SHP77 treated with DMSO at 0.1 percent for 48 hours (cell line): ENCODE measurements at places on chromosomes 5 and 9.

- DNase-seq = peak; percentile 19
These were observed 597.3 kb downstream of the PRELID2 start for GRCh38 chr5:145237843-145238242.

- no peak for DNase-seq
These were observed 9.1 kb downstream of the SPATA31E1 start for GRCh38 chr9:87891754-87892153.

GRCh38 chr5:37889612-37890317, 49.9 kb upstream of the GDNF start:
- no peak for DNase-seq

DNA sequence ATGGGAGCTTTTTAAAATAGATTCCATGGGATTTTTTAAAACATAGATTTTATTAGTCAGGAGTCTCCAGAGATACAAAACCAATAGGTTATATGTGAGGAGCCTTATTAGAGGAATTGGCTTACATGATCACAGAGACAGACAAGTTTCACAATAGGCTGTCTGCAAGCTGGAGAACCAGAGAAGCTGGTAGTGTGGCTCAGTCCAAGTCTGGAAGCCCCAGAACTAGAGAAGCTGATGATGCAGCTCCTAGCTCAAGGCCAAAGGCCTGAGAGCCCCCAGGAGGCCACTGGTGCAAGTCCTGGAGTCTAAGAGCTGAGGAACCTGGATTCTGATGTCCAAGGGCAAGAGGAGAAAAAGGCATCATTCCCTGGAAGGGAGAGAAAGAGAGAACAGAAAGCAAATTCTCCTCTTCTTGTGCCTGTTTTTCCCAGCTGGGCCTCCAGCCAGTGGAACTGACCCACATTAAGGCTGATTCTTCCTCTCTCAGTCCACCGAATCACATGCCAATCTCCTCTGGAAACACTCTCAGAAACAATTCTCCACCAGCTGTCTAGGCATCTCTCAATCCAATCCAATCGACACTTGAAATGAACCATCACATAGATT, 59.3 kb downstream of the AHRR start:
- no peak for DNase-seq
